Osteoblast (primary cell): ENCODE measurements at places on chromosomes 11 and 22. TPM values are rescaled to one million over a fixed set of nuclear protein-coding genes. Genes with fewer than 3 reads are reported as not detected.

DNA sequence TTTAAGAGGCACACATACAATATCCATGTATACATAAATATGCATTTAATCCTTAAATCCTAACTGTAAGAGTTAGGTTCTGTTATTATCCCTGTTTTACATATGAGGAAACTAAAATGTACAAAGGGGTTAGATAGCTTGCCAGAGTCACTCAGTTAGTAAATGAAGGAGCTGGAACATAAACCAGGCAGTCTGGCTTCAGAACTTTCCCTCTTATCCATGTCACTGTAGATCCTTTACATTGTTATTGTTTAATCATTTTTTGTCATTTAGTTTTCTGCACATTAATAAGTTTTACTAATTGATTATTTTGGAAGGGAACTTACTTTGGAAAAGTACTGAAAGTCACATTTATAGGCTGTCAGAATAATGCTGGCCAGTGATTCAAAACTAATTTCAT lies 282.4 kb downstream of the TMEM135 start:
- no peak overlapping the region for H3K4me3 ChIP-seq
- H3K36me3 ChIP-seq = no peaks in the 10 kb centered on the region
- no peak for DNase-seq
- no peaks in the 10 kb centered on the region for H3K4me1 ChIP-seq
- H3K27me3 ChIP-seq = no peaks in the 10 kb centered on the region
- H3K27ac ChIP-seq = no peak overlapping the region

RFPL3 gene
- total RNA-seq = not detected in 2 replicates

DNA sequence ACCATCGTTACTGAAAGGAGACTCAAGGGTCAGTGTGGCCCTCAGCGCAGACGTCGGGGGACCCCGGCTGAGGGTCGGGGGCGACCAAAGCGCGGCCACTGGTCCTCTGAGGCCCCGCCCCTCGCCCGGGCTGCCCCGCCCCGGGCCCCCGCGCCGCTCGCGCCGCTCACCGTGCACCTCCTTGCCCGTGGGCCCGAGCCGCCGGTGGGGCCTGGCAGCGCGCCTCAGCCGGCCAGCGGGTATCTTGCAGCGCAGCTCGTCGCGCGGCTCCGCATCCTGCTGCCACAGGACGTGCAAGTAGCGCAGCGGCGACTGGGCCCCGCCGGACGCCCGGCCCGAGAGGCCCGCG lies 419 bp downstream of the ANKRD54 start:
- H3K27ac ChIP-seq = peak overlapping the region; percentile 71
- peak overlapping the region; percentile 92 for H3K4me3 ChIP-seq
- peaks cover 12% of the 10 kb centered on the region for H3K4me1 ChIP-seq
- peak; percentile 93 for DNase-seq
- no peaks in the 10 kb centered on the region for H3K27me3 ChIP-seq
- H3K36me3 ChIP-seq = peaks cover 12% of the 10 kb centered on the region

SYCE3 gene
- not detected in 2 replicates for total RNA-seq

CCDC89 gene
- 2.9 and 4.1 TPM in 2 replicates for total RNA-seq

PHETA2 gene
- 23.9 and 26.2 TPM in 2 replicates for total RNA-seq

GRCh38 chr11:110587972-110588371 lies 124.3 kb downstream of the ARHGAP20 start:
- H3K4me1 ChIP-seq = no peaks in the 10 kb centered on the region
- H3K4me3 ChIP-seq = no peak overlapping the region
- DNase-seq = no peak
- H3K27me3 ChIP-seq = no peaks in the 10 kb centered on the region

APOL3 gene
- total RNA-seq = 12.1 and 13.8 TPM in 2 replicates

OR4A15 gene
- total RNA-seq = not detected in 2 replicates

IRAG1 gene
- total RNA-seq = 2.7 and 4.3 TPM in 2 replicates

GRCh38 chr11:15569305-15570025 lies 454.7 kb downstream of the INSC start:
- H3K36me3 ChIP-seq = no peaks in the 10 kb centered on the region
- H3K4me1 ChIP-seq = no peaks in the 10 kb centered on the region
- H3K4me3 ChIP-seq = no peak overlapping the region
- DNase-seq = no peak
- H3K27ac ChIP-seq = no peak overlapping the region

DNA sequence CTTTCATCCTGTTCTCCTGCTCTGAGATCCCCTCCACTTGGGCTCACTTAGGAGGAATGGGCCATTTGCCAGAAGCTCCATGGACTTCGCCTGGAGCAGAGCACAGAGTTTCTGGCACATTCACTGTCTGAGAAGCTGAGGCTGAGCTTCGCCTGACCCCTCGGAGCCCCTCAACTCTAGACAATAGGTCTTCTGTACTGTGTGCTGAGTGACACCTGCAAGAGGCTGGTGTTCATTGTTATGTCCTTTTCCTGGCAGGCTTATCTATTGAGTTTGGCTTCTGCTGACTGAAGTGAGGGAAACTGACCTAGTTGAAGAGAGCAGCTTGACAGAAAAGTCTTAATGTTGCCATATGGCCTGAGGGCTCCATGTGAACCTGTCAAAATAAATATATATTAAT lies 124.3 kb downstream of the EHF start:
- H3K36me3 ChIP-seq = no peaks in the 10 kb centered on the region
- DNase-seq = no peak
- H3K27me3 ChIP-seq = peaks cover 26% of the 10 kb centered on the region
- no peak overlapping the region for H3K27ac ChIP-seq

PYGM gene
- 0.29 and 0.36 TPM in 2 replicates for total RNA-seq

DNA sequence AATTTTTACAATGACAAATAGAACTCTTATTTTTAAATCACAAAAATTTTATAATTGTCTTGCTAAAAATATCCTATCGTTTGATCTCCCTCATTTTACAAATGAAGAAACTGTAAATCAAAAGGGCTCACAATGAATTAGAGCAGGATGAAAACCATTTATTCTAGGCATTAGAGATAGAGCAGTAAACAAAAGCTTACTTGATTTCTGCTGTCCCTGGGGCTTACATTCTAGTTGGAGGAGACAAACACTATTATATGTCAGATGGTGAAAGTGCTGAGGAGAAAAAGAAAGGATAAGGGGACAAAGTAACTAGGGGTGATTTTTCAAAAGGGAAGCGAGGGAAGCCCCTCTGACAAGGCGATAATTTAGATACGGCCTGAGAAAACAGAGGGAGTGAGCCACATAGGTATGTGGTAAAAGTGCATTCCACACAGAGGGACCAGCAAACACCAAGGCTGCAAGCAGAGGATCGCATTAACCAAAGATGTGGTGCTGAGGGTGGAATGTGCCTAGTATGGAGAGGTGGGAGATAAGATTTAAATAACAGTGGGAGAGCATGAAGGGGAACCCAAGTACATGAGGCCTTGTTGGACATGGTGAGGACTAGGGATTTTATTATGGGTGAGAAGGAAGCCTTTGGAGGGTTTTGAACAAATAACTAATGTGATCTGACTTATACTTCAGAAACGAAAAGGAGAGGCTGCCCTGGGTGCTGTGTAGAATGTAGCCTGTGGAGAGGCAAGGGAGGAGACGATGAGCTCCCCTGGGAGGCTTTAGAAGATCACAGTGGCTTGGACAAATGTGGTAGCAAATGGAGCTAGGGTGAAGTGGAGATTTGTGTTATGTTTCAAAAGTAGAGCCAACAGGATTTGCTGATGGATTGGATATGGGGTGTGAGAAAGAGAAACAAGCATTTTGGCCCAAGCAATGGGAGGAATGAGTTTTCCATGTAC lies 62.1 kb downstream of the PDHX start:
- DNase-seq = no peak
- no peaks in the 10 kb centered on the region for H3K27me3 ChIP-seq
- H3K36me3 ChIP-seq = peaks cover 7% of the 10 kb centered on the region
- peak overlapping the region; percentile 83 for H3K27ac ChIP-seq

DNA sequence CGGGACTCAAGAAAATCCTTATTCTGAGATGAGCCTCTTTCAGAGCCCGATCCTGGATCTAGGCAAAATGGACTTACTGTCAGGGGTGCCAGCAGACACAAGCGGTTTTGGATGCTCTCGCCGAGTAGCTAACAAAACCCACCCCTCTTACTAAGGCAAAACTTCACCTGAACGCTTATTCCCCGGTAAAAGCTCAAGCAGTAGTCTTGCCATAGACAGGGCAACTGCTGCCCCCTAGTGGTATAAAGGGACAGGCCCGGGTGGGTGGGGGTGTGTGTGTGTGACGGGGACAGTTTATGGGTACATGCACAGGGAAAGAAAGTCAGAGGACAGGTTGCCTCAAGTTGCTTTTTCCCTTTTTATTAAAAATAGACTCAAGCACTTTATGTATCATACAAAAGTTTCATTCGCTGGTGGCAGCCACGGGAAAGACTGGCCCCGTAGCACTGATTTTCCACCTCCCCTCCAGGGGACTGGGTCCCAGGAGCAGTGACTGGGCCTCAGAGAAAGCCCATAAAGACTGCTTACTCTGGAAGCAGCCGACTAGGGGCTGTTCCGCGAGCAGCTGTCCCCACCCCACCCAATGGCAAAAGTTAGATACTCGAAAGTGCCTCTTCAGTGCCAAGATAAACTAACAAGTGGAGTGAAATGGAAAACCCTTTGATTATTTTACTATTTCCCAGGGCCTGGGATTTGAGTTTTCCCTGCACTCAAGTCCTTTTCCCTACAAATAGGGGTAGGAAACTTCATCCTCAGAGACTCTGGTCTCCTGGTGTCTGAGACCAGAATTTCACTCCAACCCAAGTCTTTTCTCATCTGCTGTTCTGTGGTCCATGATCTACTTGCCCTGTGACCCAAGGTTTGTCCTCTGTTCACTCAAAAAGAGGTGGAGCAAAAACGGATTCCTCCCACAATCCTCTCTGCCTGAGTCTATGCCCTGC lies 4.7 kb downstream of the YPEL4 start:
- H3K27me3 ChIP-seq = peaks cover 36% of the 10 kb centered on the region
- no peak overlapping the region for H3K4me3 ChIP-seq
- DNase-seq = peak; percentile 94
- H3K27ac ChIP-seq = no peak overlapping the region
- H3K36me3 ChIP-seq = peaks cover 10% of the 10 kb centered on the region

DNA sequence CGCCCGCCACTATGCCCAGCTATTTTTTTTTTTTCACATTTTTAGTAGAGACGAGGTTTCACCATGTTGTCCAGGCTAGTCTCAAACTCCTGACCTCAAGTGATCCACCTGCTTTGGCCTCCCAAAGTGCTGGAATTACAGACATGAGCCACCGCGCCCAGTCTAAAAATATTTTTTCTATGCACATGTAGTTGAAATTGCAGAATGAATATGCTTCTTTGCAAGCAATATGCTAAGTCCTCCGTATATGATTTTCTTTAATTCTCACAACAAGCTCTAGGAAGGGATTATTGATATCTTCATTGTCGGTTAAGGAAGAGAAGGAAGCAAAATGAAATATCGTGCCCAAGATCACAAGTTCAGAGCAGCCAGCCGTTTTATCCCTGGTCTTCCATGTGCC lies 30.1 kb upstream of the SYT13 start:
- H3K4me3 ChIP-seq = no peak overlapping the region
- no peak overlapping the region for H3K27ac ChIP-seq
- H3K36me3 ChIP-seq = no peaks in the 10 kb centered on the region
- no peaks in the 10 kb centered on the region for H3K4me1 ChIP-seq
- DNase-seq = no peak

VWA5A gene
- total RNA-seq = 12.3 and 17.4 TPM in 2 replicates

- DNase-seq = no peak
- H3K27me3 ChIP-seq = no peaks in the 10 kb centered on the region
- H3K4me3 ChIP-seq = no peak overlapping the region
- peaks cover 7% of the 10 kb centered on the region for H3K4me1 ChIP-seq
- H3K27ac ChIP-seq = no peak overlapping the region
Measured at GRCh38 chr22:41354979-41355378, 26.8 kb upstream of the TEF start.

- peak overlapping the region; percentile 97 for H3K27ac ChIP-seq
- peaks cover 28% of the 10 kb centered on the region for H3K4me1 ChIP-seq
- H3K27me3 ChIP-seq = no peaks in the 10 kb centered on the region
- DNase-seq = peak; percentile 97
- H3K36me3 ChIP-seq = peaks cover 55% of the 10 kb centered on the region
Measured at GRCh38 chr11:66335531-66336233, 552 bp downstream of the RIN1 start.

- DNase-seq = peak; percentile 65
- no peak overlapping the region for H3K27ac ChIP-seq
- no peaks in the 10 kb centered on the region for H3K36me3 ChIP-seq
- no peak overlapping the region for H3K4me3 ChIP-seq
- H3K4me1 ChIP-seq = peaks cover 7% of the 10 kb centered on the region
- peaks cover 95% of the 10 kb centered on the region for H3K27me3 ChIP-seq
Measured at GRCh38 chr11:44321059-44321458, 11.1 kb upstream of the ALX4 start.

DNA sequence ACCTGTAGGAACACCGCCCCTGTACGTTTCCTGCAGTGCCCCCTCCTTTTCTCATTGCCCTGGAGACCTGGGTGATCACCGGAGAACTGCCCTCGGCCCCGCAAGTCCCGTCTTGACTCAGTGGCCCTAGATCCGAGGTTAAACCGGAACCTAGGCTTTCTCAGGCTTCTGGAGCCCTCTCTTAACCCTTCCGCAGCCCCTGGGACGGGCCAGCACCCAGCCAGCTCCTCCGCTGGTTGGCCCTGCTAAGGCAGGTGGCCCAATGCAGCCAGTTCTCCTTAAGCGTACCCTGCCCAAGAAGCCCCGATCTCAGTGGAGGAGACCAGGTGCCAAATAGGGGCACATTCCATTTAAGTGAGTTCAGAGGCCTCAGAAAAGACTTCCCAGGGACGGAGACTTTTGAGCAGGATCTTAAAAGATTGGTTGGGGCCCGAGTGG lies 776 bp downstream of the NLRX1 start:
- peak overlapping the region; percentile 79 for H3K27ac ChIP-seq
- peaks cover 9% of the 10 kb centered on the region for H3K4me1 ChIP-seq
- no peaks in the 10 kb centered on the region for H3K27me3 ChIP-seq
- DNase-seq = peak; percentile 94

ST14 gene
- under 0.01 TPM in 1 of 2 replicates, not detected in the other for total RNA-seq

BCO2 gene
- 0.72 and 2.4 TPM in 2 replicates for total RNA-seq

C11orf97 gene
- total RNA-seq = not detected in 2 replicates

LMNTD2 gene
- 0.29 and 0.36 TPM in 2 replicates for total RNA-seq

GRCh38 chr22:34620832-34621231 lies 445.1 kb upstream of the ISX start:
- no peaks in the 10 kb centered on the region for H3K4me1 ChIP-seq
- no peak overlapping the region for H3K27ac ChIP-seq
- no peak overlapping the region for H3K4me3 ChIP-seq
- H3K36me3 ChIP-seq = no peaks in the 10 kb centered on the region
- no peaks in the 10 kb centered on the region for H3K27me3 ChIP-seq

GRCh38 chr11:69109101-69109500 lies 46.6 kb upstream of the SMIM38 start:
- no peak for DNase-seq
- no peak overlapping the region for H3K27ac ChIP-seq
- no peaks in the 10 kb centered on the region for H3K4me1 ChIP-seq
- H3K36me3 ChIP-seq = no peaks in the 10 kb centered on the region
- peaks cover 25% of the 10 kb centered on the region for H3K27me3 ChIP-seq

DNA sequence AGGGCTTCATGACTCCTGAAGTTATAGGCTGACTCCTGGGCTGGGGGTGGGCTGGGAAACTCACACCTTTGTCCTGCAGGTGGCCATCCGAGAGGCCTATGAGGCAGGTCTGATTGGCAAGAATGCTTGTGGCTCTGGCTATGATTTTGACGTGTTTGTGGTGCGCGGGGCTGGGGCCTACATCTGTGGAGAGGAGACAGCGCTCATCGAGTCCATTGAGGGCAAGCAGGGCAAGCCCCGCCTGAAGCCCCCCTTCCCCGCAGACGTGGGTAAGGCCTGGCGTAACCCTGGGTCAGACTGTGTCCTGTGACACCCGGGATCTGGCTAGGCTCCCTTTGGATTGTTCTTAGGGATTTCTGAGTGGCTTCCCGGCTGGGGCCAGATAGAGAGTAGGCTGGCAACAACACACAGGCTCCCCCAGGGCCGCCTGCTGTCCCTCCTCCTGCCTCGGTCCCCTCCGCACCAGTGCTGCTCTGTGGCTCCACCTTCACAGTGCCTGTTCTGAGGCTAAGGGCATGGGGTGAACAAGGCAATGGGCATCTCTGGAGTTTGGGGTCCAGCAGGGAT lies 3.6 kb downstream of the NDUFV1 start:
- DNase-seq = no peak
- H3K36me3 ChIP-seq = peaks cover 26% of the 10 kb centered on the region
- peaks cover 20% of the 10 kb centered on the region for H3K4me1 ChIP-seq
- peaks cover 4% of the 10 kb centered on the region for H3K27me3 ChIP-seq
